CD14-positive monocyte (primary cell): ENCODE measurements at places on chromosomes 5 and 9. TPM values are rescaled to one million over a fixed set of nuclear protein-coding genes. Genes with fewer than 3 reads are reported as not detected.

The LCNL1 gene
- not detected for polyA plus RNA-seq

The PCBD2 gene
- 9.0 TPM for polyA plus RNA-seq

The PCAT7 gene
- polyA plus RNA-seq, result not detected

The SLC25A2 gene
- not detected for polyA plus RNA-seq

The OTP gene
- polyA plus RNA-seq, result not detected in 2 replicates

The BTNL8 gene
- 0.13 TPM for polyA plus RNA-seq

The FAM78A gene
- 7.2 TPM for polyA plus RNA-seq

The ANKRD55 gene
- polyA plus RNA-seq, result 0.28 TPM

The HAPLN1 gene
- not detected for polyA plus RNA-seq

The PDGFRB gene
- 0.20 TPM for polyA plus RNA-seq

The KCNIP1 gene
- not detected for polyA plus RNA-seq

The PANK3 gene
- 9.3 TPM for polyA plus RNA-seq

The TSC1 gene
- polyA plus RNA-seq, result 22.5 and 43.0 TPM in 2 replicates

The SH3PXD2B gene
- 0.43 and 0.77 TPM in 2 replicates for polyA plus RNA-seq

The HRH2 gene
- polyA plus RNA-seq, result 25.5 TPM

The SHISAL2B gene
- not detected for polyA plus RNA-seq

The RLN1 gene
- polyA plus RNA-seq, result not detected

The SPATA31E1 gene
- polyA plus RNA-seq, result 0.01 TPM in 1 of 2 replicates, not detected in the other

The CCDC187 gene
- not detected for polyA plus RNA-seq

The UBE2D2 gene
- polyA plus RNA-seq, result 167 TPM

The AJM1 gene
- 2.0 and 2.9 TPM in 2 replicates for polyA plus RNA-seq

The CCDC192 gene
- not detected for polyA plus RNA-seq

The CCDC183 gene
- 1.2 and 2.1 TPM in 2 replicates for polyA plus RNA-seq

The PLCXD3 gene
- polyA plus RNA-seq, result not detected

The PCDHGA5 gene
- 0.04 TPM in 1 of 2 replicates, not detected in the other for polyA plus RNA-seq

The TICAM2 gene
- 14.6 TPM for polyA plus RNA-seq

The HTR1A gene
- polyA plus RNA-seq, result not detected

The IFNA21 gene
- polyA plus RNA-seq, result not detected in 2 replicates

The CAVIN4 gene
- not detected for polyA plus RNA-seq

The PCDHB6 gene
- not detected for polyA plus RNA-seq

The CBY3 gene
- polyA plus RNA-seq, result not detected in 2 replicates

The SLC6A3 gene
- polyA plus RNA-seq, result not detected in 2 replicates

The PAX5 gene
- polyA plus RNA-seq, result 0.03 TPM

The CENPK gene
- polyA plus RNA-seq, result 0.27 TPM in 1 of 2 replicates, not detected in the other

The HSPB3 gene
- polyA plus RNA-seq, result not detected

The HTR4 gene
- polyA plus RNA-seq, result not detected

The PPP3R2 gene
- 0.11 TPM for polyA plus RNA-seq
